ENCODE measurements at places on chromosomes 2 and 18.

- no peak for DNase-seq
Measured at GRCh38 chr2:128447538-128447995, 128.9 kb upstream of the HS6ST1 start.

DNA sequence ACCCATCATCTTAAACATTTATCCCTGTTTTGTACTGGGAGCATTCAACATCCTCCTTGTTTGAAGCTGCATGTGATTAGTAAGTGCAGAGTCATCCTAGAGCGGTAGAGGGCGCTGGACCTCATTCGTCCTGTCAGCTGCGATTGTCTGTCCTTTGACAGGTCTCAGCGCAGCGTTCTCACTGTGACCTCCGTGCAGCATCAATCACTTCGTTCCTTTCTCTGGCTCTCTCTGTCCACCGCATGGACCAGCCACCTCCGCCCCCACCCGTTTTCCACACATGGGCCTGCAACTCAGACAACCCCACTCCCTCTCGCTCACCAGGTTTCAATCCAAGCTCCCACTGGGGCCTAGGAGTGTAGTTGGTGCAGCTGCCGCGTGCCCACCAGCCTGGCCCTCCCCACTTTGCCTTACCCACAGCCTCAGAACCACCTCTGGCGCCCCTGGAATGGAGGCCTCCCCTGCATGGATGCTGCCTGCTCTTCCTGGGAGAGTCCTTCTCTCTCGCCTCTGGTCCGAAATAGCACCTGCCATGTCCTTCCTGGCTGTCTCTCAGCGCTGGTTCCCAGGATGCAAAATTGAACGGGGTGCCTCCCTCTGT lies 90.5 kb downstream of the NDUFA10 start:
- DNase-seq = peak; percentile 55

DNA sequence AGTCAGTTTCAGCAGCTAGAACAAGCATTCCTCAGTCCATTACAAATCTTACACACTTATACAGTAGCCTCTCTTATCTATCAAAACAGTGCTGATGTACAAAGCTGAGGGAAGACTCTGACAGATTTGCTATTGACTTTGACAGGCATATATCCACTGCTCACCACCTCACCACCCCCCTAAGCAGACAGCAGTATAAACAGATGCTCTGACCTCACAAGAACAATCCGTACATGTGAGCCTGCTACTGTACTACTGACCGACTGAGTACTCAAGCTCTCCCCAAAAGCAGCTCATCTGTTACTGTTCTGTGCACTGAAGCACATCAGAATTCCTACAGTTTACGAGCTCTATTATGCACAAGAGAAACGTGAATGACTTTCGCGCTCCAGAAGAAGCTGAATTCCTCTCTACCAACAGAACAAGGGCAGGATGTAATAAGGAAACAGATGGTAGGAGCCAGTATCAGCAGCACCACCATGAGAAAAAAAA lies 95.6 kb upstream of the PDE1A start:
- peak; percentile 87 for DNase-seq

DNA sequence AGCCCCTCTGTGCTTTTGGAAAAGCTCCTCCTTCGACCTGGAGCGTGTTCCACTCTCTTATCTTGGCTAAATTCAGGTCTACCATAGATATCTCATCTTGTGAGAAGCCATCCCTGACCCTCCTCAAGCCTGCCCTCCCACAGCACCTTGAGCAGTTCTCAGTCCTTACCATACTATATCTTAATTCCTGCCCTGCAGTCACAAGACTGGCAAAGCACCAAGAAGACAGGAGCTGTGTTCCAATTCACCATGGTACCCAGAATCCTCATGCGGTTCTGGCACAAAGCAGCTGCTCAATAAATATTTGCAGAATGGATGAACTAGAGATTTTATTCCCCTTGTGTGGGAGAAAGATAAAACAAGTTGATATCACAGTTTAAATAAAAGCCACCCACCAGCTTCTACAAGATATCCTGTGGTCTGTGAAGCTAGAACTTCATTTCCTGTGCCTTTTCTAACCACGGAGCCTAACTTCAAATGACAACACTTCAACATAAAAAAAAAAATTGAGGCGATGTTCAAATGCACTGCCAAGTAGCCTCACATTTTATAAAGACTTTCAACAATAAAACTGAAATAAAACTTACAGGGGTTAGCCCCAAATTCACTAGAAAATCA lies 19.5 kb downstream of the MARCHF4 start:
- DNase-seq = no peak

DNA sequence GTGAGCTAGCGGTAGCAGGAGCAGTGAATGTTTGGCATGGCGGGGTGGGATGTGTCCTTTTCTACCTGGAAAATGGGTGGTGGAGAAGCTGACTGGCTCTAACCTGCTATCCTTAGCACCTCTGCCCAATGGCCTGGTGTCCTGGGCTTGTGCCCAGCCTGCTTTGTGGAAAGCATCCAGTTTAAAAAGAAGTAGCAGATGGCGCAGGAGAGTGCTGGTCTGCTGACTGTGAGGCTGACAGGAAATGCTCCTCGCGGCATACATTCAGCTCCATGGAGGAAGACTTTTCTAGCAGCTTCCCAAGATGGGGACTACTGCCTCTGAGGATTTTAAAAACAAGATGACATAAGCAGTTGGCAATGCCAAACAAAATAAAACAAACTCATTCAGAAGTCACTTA lies 56.2 kb upstream of the LYPD6B start:
- no peak for DNase-seq

GRCh38 chr2:63643486-63643885 lies 54.7 kb downstream of the MDH1 start:
- DNase-seq = no peak

- no peak for DNase-seq
Measured at GRCh38 chr2:68832233-68832869, 38.8 kb downstream of the BMP10 start.

DNA sequence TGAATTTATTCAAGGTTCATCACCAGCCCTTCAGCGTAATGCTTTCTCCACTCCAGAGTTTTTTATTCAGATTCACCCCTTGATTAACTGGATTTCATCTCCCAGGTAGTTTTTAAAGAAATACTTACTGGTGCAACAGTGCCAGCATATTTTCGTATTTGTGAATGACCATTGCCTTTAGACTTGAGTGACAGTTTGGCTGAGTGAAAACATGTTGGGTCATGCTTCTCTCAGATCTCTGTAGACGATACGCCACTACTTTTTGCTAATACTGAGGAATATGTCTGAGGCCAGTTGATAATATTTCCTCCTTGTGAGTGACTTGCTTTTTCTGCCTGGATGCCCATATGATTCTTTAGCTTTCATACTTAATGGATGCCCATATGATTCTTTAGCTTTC lies 51.5 kb downstream of the CYP26B1 start:
- DNase-seq = no peak

- no peak for DNase-seq
Measured at GRCh38 chr2:219551441-219552381, 7.9 kb downstream of the TMEM198 start.

GRCh38 chr2:34093790-34094189 lies 494.7 kb upstream of the FAM98A start:
- no peak for DNase-seq

DNA sequence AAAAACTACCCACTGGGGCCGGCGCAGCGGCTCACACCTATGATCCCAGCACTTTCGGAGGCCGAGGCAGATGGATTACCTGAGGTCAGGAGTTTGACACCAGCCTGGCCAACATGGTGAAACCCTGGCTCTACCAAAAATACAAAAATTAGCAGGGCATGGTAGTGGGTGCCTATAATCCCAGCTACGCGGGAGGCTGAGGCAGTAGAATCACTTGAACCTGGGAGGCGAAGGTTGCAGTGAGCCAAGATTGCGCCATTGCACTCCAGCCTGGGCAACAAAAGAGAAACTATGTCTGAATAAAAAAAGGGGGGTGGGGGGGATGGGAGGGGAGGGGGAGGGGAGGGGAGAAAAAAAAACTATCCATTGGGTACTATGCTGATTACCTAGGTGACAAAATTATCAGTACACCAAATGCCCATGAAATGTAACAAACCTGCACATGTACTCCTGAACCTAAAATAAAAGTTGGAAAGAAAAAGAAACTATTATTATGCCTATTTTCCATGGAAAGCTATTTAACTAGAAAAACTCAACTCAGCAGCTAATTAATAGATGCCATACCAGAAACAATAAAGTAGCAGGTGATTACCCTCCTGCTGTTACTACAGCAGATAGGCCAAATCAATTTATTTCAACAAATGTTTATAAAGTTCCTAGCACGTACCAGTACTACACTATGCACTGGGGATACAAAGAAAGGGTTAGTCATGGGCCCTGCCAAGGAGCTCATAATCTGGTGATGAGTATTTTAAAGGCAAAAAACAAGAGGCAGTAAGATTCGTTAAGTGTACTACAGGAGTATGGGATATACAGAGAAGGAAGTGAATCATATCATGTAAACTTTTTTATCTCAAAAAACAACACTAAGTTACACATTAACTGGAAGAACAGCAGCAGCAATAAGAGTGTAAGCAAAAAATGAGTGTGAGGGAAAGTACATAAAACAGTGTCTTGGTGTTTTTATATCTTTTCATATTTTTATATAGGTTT lies 112.8 kb upstream of the SLC39A10 start:
- no peak for DNase-seq

DNA sequence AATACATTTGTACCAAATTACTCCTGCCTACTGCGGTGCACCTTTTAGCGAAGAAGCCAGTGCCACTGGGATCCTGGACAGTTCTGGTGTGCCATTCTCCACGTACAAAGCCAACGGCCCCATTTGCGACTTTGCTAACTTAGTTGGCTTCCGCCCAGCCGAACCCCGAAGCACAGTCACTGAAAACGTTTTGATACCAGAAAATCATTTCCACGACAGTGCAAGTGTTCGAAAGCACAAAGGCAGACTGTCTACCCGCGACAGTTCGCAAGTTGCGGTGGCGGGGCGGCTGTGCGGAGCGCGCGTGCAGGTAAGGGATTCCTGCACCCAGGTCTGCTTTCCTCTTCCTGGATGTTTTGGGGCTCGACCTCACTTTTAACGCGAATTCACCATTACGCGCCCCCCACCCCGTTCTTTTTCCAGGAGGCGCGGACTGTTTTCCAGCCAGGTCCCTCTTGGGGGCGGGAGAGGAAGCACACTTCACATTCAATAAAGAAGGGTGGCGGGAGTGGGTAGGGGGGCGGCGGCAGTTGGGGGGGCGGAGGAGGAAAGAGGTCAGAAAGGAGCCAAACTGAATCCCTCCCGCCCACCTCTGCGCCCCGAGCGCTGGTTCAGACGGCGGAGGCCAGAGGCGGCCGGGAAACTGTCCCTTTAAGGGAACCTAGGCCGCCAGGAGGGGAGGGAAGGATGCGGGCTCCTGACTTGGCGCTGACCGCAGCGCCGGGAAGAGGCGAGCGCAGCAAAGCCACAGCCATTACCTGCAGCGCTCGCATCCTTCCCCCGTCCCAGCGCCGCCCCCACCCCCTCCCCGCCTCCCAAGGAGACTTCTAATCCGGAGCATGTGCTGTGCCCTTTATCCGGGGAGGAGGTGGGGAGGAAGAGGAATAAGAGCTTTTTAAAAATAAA lies 107.4 kb upstream of the KCTD1 start:
- peak; percentile 68 for DNase-seq

DNA sequence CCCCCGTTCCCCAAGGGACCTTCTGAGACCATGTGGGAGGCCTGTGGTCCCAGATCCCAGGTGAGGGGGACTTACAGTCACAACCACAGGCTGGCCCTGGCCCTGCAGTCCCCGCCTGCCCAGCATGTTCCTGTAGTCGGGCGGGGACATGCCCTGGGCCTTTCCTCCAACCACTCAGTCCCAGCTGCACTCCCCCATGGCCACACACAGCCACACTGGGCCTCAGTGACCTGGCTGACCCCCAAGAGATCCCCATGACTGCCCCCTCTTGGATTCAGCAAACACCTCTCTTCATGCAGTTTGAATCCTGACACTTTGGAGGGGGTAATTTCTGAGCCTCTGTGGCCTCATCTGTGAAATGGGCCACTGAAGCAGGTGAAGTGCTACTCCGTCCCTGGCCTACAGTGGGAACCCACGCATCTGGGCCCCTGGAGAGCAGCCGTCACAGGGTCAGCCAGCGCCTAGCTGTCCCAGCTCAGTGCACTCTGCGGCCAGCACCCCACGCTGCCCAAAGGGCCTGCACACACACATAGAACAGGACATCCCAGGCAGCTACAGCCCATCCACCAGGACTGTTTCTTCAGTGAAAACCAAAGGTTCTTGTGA lies 12.7 kb upstream of the ARHGEF4 start:
- DNase-seq = no peak

GRCh38 chr2:10764096-10764785 lies 42.8 kb downstream of the ATP6V1C2 start:
- DNase-seq = no peak

- DNase-seq = no peak
Measured at GRCh38 chr2:42087137-42087856, 39.5 kb downstream of the PKDCC start.

- no peak for DNase-seq
Measured at GRCh38 chr2:159201360-159202063, 85.0 kb downstream of the WDSUB1 start.

DNA sequence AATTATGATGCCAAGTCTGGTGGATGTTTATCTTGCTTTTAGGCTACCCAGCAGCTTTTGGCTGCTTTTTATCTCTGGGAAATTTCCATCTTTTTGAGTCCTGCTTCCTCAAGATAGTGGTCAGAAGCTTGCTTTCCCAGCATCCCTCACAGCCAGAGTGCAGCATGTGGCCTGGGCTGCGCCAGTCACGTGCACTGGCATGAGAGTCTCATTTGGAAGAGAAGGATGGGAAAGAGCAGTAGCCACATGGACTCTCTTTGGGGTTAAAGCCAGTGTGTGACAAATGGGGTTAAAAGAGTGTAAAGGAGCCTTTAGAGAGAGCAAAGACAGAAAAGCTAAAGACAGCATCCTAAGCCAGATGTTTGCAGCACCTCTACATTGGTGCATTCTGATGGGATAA lies 12.7 kb downstream of the GPR39 start:
- no peak for DNase-seq

- no peak for DNase-seq
Measured at GRCh38 chr2:42246562-42246961, 77.4 kb downstream of the EML4 start.

GRCh38 chr2:101151146-101151858 lies at the start of gene TBC1D8:
TSS of gene TBC1D8 (minus strand) at chr2:101151382. CDS start at chr2:101151253, 129 bp downstream.
- DNase-seq = peak; percentile 88

DNA sequence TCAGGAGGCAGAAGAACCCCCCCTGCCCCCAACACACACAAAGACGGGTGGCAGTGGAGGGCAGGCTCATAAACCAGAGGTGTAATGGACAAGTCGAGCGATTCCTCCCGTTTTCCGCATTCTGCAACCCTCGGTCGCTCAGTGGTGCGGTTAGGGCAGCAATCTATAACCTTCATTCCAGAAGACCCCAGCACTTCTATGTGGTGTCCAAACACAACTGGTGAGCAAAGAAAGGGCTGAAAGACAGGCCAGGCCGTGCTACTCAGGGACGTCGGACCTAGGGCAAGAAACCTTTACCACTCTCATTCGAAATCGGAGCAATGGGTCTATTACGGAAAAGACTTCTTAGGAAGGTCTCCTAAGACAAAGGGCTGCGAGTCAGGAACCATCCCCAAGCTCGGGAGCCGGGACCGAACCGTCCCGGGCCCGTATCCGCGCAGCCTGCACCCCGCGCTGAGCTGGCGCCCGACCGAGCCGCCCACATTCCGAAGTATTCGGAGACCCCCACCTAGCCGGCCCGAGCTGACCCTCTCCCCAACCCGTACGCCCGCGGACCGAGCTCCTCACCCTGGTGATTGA lies 568 bp downstream of the ARL5A start:
- no peak for DNase-seq
